ENCODE measurements at places on chromosomes 3 and 15. TPM values are rescaled to one million over a fixed set of nuclear protein-coding genes. Genes with fewer than 3 reads are reported as not detected.

The NAA50 gene
- 42.5 TPM for total RNA-seq

The ITIH1 gene
- not detected for total RNA-seq

The REC114 gene
- total RNA-seq = not detected

The GOLGA8N gene
- not detected for total RNA-seq

The HHATL gene
- 7.6 TPM for total RNA-seq

The AADACL2 gene
- total RNA-seq = not detected

The IQCB1 gene
- 8.5 TPM for total RNA-seq

The SCN5A gene
- total RNA-seq = 4.8 TPM

The C3orf85 gene
- not detected for total RNA-seq

The NUSAP1 gene
- 19.3 TPM for total RNA-seq

The TMCC1 gene
- total RNA-seq = 42.2 TPM

The PATL2 gene
- not detected for total RNA-seq

The GABRA5 gene
- 1.1 TPM for total RNA-seq

The NRG4 gene
- total RNA-seq = not detected

DNA sequence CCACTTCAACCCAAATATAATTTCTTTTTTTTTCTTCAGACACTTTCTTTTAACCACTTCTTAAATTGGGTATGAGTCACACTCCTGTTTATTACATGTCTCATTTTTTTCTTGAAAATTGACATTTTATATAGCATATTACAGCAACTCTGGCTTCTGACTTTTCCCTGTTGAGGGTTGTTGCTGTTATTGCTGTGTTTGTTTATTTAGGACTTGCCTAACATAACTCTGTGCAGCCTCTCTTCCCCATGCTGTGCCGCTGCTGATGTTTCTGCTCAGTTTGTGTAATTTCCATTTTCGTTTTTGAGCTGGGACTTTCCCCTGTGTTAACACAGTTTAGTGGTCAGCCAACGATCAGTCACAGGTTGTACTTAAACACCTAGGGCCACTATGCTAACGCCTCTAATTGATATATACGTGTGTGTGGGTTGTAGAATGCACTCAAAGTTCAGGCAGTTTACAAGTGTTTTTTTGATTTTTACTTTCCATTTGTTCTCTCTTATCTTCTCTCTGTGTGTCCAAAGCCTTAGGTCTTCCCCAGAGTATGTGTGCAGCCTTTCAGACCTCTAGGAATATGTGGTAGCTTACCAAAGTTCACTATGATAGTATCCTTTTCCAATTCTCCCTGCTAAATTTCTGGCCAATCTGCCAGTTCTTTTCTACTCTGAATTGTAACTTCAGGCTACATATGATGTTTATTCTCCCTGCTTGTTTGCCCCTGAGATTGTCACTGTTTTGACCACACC lies 337.2 kb downstream of the ZBTB20 start:
- DNase-seq = no peak

DNA sequence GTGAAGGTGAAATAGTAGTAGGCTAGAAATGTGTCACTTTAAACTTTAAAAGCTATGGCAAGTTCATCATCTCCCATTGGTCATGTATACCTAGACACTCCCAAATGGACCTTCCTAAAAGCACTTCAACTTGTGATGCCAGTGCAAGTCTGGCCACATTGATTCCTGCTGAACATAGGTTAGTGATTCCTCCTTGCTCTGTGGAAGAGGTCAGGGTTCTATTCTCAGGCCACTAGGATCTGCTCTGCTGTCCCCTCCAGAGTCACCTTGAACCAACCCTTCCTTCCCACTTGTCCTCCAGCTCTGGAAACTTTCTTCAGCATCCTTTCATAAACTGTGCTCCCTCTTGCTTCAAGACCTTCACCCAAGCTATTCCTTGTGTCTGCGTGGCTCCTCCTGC lies 301.7 kb downstream of the RPLP1 start:
- DNase-seq = no peak

GRCh38 chr3:179716226-179716625 lies 63.4 kb downstream of the USP13 start:
- DNase-seq = no peak

GRCh38 chr3:142907996-142908395 lies 19.1 kb upstream of the PCOLCE2 start:
- no peak for DNase-seq

- no peak for DNase-seq
Observed at GRCh38 chr15:67156834-67157233, 91.4 kb downstream of the SMAD3 start.

DNA sequence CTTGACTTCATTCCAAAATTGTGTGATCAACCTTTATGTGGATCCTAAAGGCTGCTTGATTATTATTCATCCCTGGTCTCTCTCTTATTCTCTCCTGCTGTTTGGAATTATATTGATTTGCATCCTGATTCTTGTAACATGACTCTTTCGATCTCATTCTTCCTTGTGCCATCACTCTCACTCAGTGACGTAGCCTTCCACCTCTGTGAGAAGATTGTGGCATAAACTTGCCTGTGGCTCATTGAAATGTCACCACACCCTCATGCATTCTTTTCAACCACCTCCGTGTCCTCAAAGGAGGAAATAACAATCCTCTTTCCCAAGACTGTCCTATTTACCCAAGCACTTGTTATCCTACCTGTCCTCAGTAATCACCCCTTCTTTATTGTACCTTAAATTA lies 41.3 kb upstream of the GCNT3 start:
- no peak for DNase-seq

- no peak for DNase-seq
Observed at GRCh38 chr3:25483456-25483855, 55.4 kb downstream of the RARB start.

- DNase-seq = no peak
Observed at GRCh38 chr15:89740137-89740536, 10.9 kb downstream of the MESP1 start.

DNA sequence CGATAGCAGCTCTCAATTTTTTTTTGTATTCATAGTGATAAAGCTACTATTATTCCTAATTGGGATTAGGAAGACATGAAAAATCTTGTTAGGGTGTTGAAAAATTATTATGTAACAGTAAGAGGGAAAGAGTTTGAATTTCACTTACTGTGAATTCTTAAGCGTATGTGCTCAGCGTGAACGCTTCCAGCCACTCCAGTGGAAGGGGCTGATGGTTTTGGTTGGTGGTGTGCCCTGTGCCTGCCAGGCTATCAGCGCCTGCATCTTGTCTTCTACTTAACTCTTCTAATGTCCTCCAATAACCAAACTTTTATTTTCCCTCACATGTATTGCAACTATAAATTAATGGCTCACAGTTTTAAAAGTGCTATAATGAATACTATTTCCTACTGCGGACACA lies 22.5 kb downstream of the CDIN1 start:
- DNase-seq = no peak

DNA sequence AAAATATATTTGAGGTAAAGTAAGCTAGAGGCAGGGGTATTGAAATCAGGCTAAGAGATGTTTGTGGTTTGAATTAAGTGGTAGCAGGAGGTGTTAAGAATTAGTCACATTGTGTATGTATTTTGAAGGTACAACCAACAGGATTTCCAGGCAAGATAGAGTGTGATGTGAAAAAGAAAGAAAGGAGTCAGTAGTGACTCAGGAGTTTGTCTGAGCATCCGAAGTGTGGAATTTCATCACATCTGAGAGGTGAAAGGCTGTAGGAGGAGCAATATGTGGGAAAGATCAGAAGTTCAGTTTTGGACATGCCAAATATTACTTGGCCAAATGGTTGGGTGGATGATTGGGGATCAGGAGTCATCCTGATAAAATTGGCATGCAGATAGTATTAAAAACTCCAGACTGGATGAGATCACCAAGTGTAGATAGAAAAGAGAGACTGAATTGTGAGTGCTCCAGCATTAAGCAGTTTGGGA lies 32.1 kb upstream of the EBLN2 start:
- no peak for DNase-seq

- DNase-seq = no peak
Observed at GRCh38 chr15:95142531-95142930, 911.2 kb downstream of the MCTP2 start.

GRCh38 chr15:101652786-101653430 lies 727 bp upstream of the TM2D3 start:
- DNase-seq = no peak

DNA sequence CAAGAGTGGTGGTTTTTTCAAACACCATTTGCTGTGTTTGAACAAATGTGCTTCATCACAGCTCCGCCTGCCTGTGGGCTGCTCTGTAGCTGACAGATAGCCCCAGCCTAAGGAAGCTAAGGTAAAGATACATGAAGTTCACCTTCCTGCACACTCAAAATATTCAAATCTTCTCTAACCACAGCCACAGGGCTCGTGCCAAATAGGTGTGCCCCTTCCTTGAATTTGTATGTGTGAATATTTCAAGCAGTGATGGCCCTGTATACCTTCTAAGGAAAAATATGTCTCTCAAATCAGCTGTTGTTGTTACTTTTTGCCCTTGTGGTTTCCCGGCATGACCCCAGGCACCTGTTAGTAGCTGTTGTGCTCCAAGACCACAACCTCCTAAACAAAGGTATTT lies 92.8 kb downstream of the CCNL1 start:
- DNase-seq = no peak

DNA sequence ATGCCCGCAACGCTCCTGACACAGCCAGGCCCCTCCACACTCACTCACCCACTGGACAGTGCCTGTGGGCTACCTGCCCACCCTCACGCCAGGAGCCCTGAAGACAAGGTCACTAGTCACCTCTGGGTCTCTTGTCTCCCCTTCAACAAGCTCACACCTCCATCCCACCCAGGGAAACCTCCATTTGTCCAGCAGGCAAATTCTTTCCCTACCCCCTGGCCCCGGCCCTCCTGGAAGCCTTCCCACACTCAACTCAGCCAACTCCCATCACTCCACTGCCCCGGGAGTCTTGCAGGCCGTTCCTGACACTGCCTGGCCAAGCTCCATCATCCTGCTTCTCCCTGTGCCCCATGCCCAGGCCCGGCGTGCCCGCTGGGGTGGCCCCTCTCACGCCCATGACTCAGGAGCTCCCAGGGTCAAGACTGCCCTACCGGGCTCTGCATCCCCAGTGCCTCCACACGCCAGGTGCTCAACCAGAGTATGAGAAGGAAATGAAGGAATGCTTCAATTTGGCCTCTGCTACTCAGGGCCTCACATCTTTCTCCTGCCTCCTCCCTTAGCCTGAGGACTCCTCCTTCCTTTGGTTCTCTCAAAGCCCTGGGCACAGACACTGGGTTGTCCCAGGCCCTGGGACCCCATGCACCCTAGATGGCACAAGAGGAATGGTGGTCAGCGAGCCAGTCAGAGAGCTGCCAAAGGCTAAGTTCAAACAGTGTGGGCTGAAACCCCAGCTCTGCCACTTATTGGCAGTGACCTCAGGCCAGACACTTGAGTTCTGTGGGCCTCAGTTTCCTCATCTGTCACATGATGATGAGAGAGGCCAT lies 88.6 kb downstream of the SEC22A start:
- DNase-seq = no peak
